ENCODE measurements at places on chromosomes 5 and 9. TPM values are rescaled to one million over a fixed set of nuclear protein-coding genes. Genes with fewer than 3 reads are reported as not detected.
A peak's percentile ranks its signal among the peaks of the same experiment; 100 is the strongest.

DNA sequence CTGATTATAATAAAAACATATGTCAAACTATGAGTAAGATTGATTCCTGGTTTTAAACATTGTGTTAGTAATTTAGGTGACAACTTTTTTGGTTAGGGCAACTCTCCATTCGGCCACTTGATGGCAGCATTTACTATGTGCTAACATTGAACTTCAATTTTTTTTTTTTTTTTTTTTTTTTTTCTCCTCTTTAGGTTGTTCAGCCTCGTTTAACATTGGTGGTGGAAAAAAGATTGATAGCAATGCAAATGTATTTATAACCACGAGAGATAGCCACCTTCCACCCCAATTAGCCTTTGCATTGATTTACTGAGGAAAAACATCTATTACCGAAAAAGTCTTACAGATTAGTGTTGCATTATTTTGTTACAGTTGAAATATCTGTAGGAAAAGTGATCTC is 159.1 kb downstream of the CSNK1G3 start:
- DNase-seq: no peak

- no peak for DNase-seq
These were observed 265.3 kb downstream of the DOCK8 start for GRCh38 chr9:479971-480350.

GRCh38 chr5:137280656-137281055 is 218.5 kb downstream of the SPOCK1 start:
- DNase-seq: no peak

DNA sequence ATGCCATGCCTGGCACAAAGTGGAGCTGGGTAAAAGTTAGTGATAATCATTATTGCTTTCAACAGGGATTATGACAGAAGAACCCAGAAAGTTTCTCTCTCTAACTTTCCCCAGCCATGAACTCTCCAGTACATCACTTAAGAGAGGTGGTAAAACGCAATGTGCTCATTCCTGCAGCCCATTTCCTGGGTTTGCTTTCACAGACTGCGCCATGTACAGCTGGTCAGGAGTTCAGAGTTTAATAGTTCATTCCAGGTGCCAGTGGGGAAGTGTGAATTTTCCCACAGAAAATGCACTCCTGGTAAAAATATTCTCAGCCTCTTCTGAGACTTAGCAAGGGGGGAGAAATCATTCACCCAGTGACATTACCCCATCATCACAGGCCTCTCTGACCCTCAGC is 35.5 kb downstream of the ADAM19 start:
- DNase-seq: no peak

DNA sequence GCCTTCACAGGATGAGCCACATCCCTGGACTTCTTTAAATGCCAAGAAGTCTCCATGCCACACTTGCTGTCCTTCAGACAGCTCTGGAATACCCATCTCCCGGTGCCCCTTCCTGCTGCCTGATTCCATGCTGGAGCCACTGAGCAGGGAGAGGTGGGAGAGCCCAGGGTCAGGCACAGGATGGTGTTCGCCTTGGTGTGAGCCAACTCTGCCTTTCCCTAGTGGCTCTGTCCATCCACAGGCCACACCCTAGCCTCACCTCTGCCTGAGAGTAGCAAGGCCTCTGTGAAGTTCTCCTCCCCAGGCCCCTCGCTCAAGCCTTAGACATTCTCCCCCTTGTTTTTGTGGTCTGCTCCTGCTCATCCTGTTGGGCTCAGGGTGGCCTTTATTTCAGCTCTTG is 54.2 kb upstream of the ANGPTL2 start:
- peak; percentile 28 for DNase-seq

DNA sequence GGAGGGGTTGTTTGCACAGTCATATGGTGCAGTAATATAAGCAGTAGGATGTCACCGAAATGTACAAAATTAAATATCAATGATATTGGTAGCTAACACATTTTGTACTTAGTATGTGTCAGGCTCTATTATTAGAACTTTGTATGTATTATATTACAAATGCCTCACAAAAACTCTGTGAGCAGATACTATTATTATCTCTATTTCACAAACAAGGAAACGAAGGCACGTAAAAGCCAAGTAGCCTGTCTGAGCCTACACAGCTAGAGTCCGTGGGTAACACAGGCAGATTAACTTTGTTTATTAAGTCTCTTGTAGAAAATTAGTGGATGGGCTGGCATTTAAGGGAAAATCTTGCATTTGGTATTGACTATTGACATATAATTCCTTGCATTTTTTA is 284.3 kb upstream of the DAB2 start:
- DNase-seq: no peak

GRCh38 chr9:121222524-121223171 is 21.0 kb upstream of the RAB14 start:
- DNase-seq: no peak

DNA sequence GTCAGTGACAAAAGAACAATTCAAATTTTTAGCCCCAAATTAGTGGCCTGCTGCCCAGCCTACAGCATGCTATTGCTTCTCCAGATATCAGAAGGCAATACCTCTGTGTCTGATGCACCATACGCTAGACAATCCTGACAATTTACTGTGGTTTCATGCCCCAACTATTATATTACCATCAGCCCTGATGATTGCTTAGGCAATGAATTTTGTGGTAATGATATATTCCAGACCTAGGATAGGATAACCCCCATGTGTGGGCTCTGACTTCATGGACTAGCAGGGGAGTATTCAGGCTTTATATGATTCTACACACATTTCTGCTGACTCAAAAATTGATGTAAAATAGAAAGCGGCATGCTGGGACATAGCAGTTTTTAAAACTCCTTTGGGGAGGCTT is 168.7 kb upstream of the FST start:
- DNase-seq: no peak

DNA sequence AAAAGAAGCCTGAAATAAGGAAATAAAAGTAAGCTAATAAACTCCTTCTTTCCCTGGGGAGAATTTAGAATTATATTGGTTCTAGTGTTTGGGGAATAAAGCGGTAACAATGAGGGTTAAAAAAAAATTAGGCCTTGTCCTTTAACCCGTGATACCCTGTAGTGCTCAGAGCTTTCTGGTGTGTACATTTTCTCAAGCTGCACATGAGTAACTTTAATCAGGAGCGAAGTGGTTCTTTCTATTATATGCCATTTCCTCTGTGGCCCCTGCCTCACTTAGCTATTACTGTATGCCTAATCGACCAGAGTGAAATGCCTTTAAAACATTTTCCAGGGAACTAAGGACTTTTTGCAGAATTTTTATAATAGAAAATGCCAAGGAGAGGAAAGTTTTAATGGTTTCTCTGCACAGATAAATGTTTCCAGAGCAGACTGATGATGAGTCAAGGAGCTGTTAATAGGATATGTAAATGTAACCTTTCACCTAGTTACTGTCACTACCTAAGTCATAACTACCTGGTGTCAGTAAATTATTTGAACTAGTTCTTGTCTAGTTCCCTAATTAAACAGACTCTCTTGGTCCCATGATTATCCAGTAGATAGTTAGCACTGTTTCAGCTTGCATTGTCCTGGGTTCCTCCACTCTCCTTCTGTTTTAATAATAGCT is 7.6 kb downstream of the PAM start:
- DNase-seq: no peak

DNA sequence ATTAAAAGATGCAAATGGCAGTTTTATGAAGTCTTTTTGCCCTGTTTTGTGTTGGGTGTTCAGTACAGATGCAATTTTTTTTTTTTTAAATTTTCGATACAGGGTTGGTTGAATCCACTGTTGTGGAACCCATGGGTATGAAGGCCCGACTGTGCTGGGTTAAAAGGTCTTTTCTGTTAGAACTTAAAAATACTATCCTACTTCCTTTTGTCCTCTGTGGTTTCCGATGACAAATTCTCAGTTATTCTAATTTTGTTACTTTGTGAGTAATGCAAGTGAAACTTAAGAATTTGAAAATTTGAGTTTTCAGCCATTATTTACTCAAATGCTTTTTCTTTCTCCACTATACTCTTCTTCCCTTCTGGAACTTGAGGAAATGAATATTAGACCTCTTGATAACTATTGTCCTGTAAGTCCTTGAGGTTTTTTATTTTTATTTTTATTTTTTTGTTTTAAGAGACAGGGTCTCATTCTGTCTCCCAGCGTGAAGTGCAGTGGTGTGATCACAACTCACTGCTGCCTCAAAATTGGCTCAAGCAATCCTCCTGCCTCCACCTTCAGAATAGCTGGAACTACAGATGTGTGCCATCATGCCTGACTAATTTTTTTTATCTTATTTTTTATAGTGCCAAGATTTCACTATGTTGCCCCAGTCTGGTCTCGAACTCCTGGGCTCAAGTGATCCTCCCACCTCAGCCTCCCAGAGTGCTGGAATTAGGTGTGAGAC is 67.5 kb downstream of the ZCCHC7 start:
- no peak for DNase-seq

GRCh38 chr5:159040181-159040580 is 59.5 kb downstream of the EBF1 start:
- no peak for DNase-seq

DNA sequence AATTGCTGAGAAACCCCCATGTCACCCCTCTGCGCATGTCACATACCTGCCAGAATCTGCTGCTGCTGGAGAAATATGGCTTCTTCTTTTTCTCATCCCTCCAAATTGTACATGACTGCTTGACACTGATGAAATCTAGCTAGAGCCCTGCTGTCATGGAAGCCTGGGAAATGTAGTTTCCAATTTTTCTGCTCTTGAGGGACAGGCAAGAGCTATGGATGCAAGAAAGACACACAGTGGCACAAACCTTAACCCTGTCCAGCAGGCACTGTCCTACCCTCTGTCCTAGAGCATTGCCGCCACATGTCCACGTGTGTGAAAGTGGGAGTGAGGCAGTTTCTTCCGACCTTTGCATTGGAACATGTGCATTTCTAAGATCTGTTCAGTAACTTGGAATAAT is 255.5 kb upstream of the SEMA6A start:
- DNase-seq: no peak

DNA sequence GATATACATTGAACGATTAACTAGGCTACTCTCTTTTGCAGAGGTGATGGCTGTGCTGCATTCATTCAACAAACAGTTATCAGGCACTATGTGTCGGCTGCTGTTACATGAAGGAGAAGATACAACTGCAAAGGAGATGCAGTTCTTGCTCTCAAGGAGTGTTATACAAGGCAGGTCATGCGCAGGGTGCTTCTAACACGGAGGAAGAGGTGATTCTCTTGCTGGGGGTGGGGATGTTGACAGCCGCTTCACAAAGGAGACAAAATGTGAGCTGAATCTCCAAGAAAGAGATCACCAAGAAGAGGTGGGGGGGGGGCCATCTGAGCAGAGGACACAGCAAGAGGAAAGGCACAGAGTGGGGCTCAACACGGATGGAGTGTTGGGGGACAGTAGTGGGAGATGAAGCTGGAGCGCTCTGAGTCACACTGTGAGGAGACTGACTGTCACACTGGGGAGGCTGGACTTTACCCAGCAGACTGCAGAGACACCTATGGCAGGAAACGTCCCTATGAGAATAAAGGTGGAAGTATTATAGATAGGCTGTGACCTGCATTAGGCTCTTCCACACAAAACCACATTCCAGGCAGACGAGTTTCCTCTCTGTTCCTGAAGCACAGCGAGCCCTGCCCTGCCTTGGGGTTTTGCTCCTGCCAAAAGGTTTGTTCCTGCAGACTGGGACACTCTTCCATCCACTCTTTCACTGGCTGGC is 20.9 kb downstream of the NDUFA8 start:
- no peak for DNase-seq

- peak; percentile 35 for DNase-seq
These were observed 77.7 kb upstream of the ADAMTS2 start for GRCh38 chr5:179422908-179423481.

DNA sequence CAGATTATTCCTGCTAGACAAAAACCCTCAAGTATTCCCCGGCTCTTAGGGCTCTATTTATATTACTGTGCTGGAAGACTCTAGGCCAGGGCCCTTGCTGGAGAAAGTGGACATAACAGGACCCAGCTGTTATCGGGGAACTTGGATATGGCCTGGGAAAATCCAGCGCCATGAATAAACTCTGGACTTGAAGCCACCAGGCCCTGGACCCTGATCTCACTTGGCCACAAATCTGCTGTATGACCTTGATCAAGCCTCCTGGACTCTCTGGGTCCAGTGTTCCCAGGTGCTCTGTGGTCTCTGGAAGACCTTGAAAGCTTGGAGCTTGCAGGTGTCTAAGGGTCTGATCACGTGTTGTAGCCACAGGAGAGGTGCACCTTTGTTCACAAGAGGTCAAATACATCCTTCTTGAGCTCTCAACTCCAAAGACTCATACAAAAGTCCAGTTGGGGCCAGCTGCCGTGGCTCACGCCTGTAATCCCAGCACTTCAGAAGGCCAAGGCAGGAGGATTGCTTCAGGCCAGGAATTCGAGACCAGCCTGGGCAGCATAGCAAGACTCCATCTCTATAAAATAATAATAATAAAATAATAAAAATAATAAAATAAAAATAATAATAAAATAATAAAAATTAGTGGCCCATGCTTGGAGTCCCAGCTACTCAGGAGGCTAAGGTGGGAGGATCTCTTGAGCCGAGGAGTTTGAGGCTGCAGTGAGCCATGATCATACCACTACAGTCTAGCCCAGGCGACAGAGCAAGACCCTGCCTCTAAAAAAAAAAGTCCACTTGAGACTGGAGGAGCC is 26.5 kb downstream of the COL27A1 start:
- peak; percentile 10 for DNase-seq

DNA sequence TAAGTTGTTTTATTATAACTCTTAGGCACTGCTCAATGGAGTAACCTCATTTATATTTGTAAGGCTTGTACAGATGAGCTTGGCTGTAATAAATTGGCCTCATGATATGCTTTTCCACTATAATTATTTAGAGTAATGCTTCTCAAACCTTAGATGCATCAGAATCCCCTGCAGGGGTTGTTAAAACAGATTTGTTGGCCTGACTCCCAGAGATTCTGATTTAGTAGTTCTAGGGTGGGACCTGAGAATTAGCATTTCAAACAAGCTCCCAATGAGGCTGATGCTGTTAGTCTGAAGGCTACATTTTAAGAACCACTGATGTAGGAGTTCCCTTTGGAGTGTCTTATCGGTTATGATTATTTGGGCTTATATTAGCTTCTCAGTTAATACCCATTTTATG is 38.2 kb upstream of the ARSB start:
- DNase-seq: no peak

- DNase-seq: no peak
These were observed 8.2 kb downstream of the IL17B start for GRCh38 chr5:149370878-149371277.

Gene IFNB1
- not detected for total RNA-seq

Gene TTC16
- 0.09 TPM for total RNA-seq

Gene DAB2IP
- 83.8 TPM for total RNA-seq

Gene SPINK4
- total RNA-seq: not detected

Gene ALDOB
- 0.24 TPM for total RNA-seq

Gene ELOVL7
- 2.7 TPM for total RNA-seq

Gene CCL27
- not detected for total RNA-seq

All from posterior vena cava (tissue), 2 donors.